ENCODE measurements at places on chromosomes 3 and 15.

DNA sequence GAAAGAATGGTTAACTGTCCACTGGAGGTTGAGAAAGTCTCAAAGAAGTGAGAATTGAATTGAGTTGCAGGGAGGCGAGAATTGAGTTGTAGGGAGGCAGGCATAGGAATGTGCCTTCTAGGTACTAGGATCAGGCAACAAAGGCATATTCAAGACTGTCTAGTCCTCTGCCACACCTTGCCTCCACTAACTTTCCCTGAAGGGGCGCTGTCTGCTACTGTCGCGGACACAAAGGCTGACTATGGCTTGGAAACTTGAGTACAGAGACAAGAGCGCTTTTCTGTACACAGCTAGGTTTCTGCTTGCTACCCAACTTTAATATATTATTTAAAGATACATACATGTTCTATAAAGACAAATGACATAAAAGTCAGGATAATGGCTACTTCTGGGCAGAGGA lies 10.4 kb upstream of the FBXL22 start:
- no peak overlapping the region for H3K4me3 ChIP-seq
- no peak overlapping the region for H3K27ac ChIP-seq
- no peaks in the 10 kb centered on the region for H3K27me3 ChIP-seq
- H3K36me3 ChIP-seq: peaks cover 68% of the 10 kb centered on the region
- no peaks in the 10 kb centered on the region for H3K4me1 ChIP-seq

DNA sequence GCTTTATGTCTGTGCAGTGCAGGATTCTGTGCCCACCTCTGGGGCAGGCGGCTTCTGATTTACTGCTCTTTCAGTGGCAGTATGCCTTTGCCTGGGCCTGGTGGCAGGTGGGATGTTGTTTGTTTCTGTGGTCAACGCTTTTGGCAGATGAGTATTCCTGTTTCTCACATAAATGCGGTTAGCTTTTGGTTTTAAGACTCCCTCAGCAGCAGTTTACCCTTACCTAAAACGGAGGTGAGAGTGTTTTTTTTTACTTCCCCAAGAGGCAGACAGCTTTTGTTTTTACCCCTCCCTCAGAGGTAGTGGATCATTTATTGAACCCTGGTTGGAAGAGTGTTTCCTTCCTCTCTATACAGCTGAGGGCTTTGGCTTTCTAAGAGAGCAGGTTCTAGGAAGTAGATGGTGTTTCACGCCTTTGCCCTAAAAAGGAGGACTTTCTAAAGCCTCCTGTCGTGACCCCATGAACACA lies 134.1 kb upstream of the PLSCR5 start:
- no peaks in the 10 kb centered on the region for H3K36me3 ChIP-seq
- no peak overlapping the region for H3K27ac ChIP-seq
- H3K27me3 ChIP-seq: no peaks in the 10 kb centered on the region
- no peaks in the 10 kb centered on the region for H3K4me1 ChIP-seq
- DNase-seq: no peak

DNA sequence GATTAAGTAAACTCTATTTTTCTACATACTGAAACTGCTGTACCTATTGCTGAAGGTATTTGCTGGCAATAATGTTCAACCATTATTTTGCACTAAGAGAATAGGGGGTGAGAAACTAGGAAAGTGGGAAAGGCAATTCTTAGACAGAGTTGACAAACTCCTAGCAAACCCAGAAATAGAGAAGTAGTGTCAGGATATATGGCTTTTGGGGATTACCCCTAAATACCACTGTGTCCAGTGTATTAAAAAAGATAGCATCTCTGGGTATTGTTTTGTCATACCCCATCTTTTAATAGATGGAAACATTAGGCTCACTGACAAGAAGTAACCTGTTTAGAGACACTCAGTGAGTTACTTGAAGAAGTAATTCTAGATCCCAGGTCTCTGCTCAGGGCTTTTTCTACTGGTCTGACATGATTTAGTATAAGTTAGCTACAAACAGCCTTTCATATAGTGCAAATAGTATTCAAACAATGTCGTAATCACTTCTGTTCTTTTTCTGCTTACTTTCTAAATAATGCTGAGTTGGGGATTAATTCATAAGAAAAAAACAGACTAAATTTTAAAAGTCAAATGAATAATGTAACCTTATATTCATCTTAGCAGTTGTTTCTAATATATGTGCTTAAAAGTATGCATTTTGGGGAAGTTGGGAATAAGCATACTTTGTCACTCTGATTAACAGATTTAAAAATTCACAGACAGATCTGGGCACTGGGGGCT lies 107.2 kb downstream of the IL1RAP start:
- H3K27me3 ChIP-seq: no peaks in the 10 kb centered on the region
- H3K27ac ChIP-seq: no peak overlapping the region
- no peak overlapping the region for H3K4me3 ChIP-seq
- DNase-seq: no peak
- peaks cover 2% of the 10 kb centered on the region for H3K4me1 ChIP-seq

GRCh38 chr15:94335616-94336015 lies 104.3 kb downstream of the MCTP2 start:
- H3K27ac ChIP-seq: no peak overlapping the region
- peaks cover 34% of the 10 kb centered on the region for H3K36me3 ChIP-seq
- H3K4me1 ChIP-seq: no peaks in the 10 kb centered on the region

DNA sequence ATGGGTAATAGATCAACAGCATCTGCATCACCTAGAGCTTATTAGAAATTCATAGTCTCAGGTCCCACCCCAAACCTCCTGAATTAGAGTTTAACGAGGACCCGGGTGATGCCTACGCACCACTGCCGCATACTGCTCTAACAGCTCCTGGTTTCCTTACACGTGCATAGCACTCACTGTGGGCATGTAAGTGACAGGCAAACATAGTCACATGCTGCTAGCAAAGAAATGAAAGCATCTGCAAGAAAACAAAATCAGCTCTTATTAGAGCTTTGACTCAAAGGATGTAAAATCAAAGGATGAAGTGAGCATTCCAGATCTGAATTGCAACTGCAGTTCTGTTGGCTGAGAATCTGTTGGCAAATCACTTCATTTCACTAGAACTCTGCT lies 19.1 kb upstream of the RIOX2 start:
- no peak overlapping the region for H3K4me3 ChIP-seq
- no peak overlapping the region for H3K27ac ChIP-seq
- no peaks in the 10 kb centered on the region for H3K4me1 ChIP-seq
- no peaks in the 10 kb centered on the region for H3K27me3 ChIP-seq
